ENCODE measurements at places on chromosomes 5 and 9. TPM values are rescaled to one million over a fixed set of nuclear protein-coding genes. Genes with fewer than 3 reads are reported as not detected.

DNA sequence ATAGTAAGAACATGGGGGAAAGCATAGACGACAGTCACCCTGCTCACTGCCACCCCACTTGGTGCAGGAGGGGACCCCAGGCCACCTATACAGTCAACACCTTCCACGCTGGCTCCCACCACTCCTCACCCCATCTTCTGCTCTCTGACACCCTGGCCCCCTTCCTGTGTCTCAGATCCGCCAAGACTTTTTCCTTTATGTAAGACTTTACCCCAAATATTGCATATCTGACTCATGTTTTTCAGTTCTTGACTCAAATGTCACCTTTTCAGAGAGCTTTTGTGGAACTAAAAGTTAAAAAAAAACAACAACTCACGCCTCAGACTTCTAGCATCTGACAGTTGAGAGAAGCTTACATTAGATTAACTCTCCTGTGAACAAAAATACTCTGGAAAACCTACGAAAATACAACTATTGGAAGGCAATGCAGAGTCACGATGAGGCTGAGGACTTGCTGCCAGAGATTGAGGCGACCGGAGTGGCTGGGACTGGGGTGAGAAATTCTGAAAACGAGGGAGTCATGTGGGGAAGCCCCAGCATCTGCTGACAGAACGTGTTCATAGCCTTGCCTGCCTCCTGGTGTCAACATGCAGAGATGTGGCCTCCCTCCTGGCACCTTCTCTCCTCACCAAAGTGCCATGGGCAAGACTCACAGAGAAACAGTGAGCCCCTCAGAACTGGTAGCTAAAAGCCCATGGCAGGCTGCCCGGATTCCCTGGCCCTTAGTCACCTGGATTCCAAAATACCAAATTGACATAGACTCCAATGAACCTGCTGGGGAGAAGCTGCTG is 22.4 kb upstream of the FCN2 start:
- H3K4me3 ChIP-seq, result no peak overlapping the region
- H3K27ac ChIP-seq, result no peak overlapping the region
- H3K36me3 ChIP-seq, result peaks cover 9% of the 10 kb centered on the region

DNA sequence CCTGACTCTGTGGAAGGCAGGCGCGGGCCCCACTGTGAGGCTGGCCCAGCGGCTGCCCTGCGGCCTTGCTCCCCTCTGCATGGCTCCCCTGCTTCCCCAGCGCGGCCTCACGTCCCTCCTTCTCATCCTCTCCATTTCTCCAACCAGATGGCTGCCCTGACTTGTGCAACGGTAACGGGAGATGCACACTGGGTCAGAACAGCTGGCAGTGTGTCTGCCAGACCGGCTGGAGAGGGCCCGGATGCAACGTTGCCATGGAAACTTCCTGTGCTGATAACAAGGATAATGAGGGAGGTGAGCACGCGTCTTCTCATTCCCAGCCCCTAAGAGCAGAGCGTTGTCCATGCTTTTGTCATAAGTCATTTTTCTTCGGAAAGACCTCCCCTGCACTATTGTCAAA is 129.0 kb upstream of the WWC1 start:
- H3K36me3 ChIP-seq, result no peaks in the 10 kb centered on the region
- no peak overlapping the region for H3K27ac ChIP-seq
- no peaks in the 10 kb centered on the region for H3K4me1 ChIP-seq
- H3K27me3 ChIP-seq, result no peaks in the 10 kb centered on the region

- H3K36me3 ChIP-seq, result no peaks in the 10 kb centered on the region
- H3K4me3 ChIP-seq, result no peak overlapping the region
- peaks cover 19% of the 10 kb centered on the region for H3K27me3 ChIP-seq
- no peak for DNase-seq
Measured at GRCh38 chr5:5135957-5136676, 4.0 kb upstream of the ADAMTS16 start.

DNA sequence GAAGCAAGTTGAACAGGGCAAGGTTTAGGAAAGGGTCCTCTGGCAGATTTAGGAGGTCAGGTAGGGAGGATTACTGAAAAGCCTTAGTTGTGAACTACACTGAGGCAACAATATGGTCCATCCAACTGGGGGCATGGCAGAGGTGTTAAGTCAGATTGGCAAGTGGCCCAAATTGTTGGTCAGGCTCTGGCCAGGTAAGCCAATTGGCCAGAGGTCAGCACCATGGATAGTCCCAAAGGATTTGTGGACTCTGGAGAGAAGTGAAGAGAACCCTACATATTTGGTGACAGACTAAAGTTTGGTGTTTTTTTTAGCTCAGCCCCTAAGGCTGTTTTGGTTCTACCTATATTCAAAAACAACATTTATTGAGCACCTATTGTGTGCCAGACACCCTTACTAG is 39.1 kb upstream of the RASGRF2 start:
- H3K27me3 ChIP-seq, result no peaks in the 10 kb centered on the region
- H3K4me1 ChIP-seq, result no peaks in the 10 kb centered on the region
- H3K27ac ChIP-seq, result no peak overlapping the region

Gene MAST4
- 2.3 TPM for polyA plus RNA-seq
